Erythroblast (primary cell): ENCODE measurements at places on chromosomes 2 and 18.

DNA sequence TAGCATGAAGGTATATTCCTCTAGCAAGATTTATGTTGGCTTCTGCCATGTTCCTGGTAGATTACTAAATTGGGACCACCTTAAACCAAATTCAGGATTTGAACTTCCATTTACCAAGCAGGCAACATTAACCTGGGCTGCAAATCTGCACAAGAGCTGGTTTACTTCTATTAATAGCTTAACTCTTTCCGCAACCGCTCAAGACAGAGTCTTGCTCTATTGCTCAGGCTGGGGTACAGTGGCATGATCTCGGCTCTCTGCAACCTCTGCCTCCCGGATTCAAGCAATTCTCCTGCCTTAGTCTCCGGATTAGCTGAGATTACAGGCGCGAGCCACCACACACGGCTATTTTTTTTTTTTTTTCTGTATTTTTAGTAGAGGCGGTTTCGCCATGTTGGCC lies 8.4 kb downstream of the MARCHF7 start:
- no peak for DNase-seq

GRCh38 chr2:240441326-240441992 lies 6.0 kb downstream of the GPC1 start:
- DNase-seq: no peak

DNA sequence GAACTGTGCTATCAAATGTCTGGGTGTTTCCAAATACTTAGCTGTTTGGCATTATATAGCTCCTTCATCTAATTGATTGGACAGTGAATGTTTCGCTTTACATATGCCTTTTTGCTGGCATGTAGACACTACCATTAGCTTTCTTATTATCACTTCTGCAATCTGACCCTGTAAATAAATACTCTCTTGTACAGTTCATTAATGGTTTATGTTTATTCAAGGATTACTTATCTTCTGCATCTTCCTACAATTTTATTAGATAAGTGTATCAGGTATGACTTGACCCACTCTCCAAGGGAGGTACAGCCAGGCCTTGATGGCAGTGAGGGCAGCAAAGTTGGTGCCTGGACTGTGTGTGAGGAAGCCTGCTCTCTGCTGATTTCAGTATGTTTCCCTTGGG lies 614.1 kb upstream of the SETBP1 start:
- no peak for DNase-seq

GRCh38 chr2:84919885-84920580 lies 14.6 kb downstream of the TMSB10 start:
- DNase-seq: peak; percentile 9

GRCh38 chr18:59656373-59656887 lies 40.8 kb downstream of the CCBE1 start:
- no peak for DNase-seq

- no peak for DNase-seq
Measured at GRCh38 chr2:148521181-148521580, 123.4 kb upstream of the EPC2 start.

DNA sequence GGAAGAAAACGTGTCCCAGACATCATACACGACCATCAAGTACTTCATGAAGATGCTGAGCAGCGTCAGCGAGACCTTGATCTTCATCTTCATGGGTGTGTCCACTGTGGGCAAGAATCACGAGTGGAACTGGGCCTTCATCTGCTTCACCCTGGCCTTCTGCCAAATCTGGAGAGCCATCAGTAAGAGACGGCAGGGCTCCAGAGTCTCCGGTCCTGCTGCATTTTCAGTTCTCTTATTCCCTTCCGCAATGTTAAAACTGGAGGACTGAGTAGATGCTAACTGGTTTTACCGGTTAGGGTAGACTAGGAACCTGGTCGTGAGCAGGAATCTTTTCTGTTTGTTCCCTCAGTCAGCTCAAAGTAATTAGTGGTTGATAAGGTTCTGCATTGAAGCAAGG lies 32.3 kb downstream of the SLC9A4 start:
- no peak for DNase-seq

DNA sequence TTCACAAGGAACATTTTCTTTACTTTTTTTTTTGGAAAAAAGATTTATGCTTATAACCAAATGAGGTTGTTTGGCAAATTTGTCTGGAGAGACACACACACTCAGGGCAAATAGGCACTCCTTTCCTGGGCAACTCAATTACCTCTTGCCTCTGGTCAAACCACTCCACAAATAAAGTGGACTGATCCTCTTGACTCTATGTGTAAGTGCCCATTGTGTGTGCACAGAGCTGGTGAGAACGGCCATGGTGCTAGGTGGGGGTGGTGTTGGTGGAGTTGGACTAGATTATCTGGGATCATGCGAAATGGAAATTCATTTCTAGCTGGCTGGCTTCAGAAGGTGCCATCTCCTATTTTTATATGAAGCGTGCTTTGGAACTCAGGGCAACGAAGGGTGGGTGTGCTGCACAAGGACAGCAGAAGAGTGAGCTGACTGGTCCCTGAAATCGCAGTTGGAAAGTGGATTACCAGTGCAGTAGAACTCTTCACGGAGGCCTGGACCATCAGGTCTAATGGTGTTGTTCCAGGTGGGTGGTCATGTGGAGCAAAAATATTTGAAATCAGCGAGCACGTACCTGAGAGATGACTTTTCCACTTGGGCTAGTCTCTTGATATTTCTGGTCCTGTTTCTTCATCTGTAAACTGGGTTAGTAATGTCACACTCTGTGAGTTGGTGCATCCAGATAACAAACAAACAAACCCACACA lies 149.9 kb downstream of the RPIA start:
- no peak for DNase-seq

DNA sequence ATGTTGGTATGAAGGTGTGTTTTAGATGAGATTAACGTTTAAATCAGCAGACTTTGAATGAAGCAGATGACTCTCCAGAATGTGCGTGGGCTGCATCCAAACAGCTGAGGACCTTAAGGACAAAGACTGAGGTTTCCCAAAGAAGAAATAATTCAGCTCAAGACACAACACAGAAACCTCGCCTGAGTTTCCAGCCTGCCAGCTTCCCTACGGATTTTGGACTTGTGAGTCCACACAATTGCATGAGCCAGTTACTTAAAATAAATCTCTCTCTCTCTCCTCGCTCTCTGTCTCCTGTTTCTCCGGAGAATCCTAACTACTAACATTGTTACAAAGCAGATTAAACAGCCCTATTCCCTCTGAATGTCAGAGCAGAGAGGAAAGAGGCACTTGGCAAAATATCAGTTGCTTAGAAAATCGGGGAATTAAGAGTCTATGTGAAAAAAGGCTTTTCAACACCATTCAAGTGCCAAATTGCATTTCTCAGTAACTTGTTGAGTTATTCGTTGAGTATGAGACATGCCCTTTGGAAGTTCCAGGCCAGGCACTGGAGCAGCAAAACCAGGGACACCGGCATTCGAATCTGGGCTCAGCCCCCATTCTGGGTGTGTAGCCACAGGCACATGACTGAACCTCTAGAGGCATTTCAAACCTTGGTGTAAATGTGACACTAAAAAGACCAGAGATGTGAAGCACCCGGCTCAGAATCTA lies 174.6 kb upstream of the PID1 start:
- no peak for DNase-seq

GRCh38 chr2:42421601-42422239 lies 60.7 kb upstream of the COX7A2L start:
- DNase-seq: no peak

GRCh38 chr2:44137872-44138551 lies 30.7 kb upstream of the PPM1B start:
- DNase-seq: no peak

DNA sequence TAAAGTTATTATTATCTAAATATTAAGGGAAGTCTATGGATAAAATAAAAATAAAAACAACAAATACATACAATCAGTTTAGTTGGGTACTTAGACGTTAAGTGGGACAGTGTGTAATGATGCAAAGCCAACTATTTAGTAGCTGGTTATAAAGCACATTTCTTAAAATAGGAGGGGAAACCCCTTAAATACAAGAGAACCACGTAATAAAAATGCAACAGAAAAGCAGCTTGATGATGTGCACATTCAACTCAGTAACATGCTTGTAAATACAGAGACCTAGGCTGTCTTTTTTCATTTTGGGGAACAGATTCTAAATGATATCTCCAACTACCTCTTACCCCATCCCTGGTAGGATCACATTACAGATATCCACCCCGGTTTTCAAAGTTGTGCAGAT lies 134.3 kb upstream of the AQP4 start:
- DNase-seq: no peak

- no peak for DNase-seq
Measured at GRCh38 chr18:58338961-58339592, 289.8 kb downstream of the ALPK2 start.

GRCh38 chr2:42047488-42048298 lies at the start of gene PKDCC:
PKDCC (plus strand) TSS chr2:42048021; CDS start chr2:42048200, 179 bp downstream.
- peak; percentile 89 for DNase-seq

DNA sequence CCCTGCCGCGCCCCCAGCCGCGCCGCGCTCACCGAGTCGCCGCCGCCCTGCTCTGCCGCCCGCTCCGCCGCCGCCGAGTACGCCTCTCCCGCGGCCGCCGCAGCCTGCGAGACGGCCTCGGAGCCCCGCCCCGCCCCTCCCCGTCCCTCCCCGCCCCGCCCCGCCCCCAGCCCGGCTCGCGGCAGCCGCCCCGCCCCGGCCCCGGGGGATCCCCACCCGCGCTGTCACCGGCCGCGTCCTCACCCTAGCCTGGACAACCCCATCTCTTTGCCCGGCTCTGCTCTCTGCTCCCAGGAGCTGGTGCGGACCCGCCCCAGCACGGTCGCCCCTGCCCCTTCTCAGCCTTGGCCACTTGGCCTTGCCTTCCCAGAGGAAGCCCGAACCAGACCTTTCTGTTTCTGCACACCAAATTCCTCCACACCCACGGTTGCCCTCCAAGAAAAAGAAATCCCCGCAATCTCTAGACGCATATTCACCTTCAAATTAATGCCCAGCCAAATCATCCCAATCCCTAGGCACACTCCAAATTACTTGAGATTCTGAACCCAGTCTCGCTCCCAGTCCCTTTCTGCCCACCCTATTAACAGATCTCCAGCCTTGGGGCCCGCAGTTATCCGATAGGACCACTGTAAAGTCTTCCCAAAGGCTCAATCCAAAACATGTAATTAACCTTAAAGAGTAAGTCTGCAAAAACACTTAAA lies at the start of gene CYRIA:
Gene CYRIA, minus strand, starts transcription at position 87 of the 701 bp plus-strand sequence. CDS start 77,715 bp downstream, outside the sequence.
- peak; percentile 83 for DNase-seq

DNA sequence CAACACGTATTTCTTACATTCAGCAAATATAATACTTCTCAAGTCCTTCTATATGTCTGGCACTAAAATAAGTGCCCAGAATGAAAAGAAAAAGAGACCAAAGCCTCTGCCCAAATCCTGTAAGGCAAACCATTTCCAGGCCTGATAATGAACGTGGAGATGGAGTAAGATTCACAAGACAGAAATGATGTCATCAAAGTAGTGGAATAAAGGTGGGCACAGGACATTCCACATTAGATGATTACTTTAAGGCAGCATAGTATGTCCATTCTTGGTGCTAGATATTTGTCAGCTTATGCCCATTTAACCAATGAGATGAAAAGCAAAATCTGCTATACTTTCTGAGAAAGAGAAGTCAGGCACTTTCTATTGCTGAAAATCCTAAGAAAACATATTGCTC lies 38.5 kb downstream of the CNTNAP5 start:
- DNase-seq: no peak

- no peak for DNase-seq
Measured at GRCh38 chr2:18495058-18495457, 65.4 kb downstream of the RDH14 start.

GRCh38 chr2:230660294-230661060 lies 52.2 kb upstream of the CAB39 start:
- peak; percentile 37 for DNase-seq

GRCh38 chr18:59453468-59453961 lies 94.5 kb upstream of the LMAN1 start:
- no peak for DNase-seq

DNA sequence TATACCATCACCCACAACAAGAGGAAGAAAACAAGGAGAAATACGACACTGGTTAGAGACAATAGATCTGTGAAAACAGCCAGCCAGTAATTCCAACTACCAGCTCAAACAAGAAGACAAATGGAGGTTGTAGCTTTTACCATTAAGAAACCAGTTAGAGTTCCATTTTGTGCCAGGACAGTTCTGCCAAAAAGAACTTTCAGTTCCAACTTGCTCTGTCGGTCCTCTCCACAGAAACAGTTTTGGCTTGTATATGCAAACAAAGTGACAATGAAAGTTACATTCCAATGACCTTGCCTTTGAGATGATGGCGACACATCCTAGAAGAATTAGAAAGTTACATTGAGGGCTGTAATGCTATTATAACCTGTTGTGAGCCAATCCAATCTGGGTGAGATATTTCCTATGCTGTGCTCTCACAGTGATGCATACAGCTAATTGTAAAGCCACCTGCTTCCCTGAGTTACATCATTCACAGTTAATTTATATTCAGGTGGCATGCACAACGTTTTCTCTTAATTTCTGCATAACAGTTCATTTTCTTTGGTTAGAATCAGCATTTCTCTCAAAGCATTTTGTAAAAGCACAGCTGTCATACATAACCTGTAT lies 1378.4 kb upstream of the PIK3C3 start:
- DNase-seq: no peak
